Thyroid gland (tissue), 4 donors: ENCODE measurements at places on chromosomes 6 and 20. TPM values are rescaled to one million over a fixed set of nuclear protein-coding genes. Genes with fewer than 3 reads are reported as not detected.
A peak's percentile ranks its signal among the peaks of the same experiment; 100 is the strongest.

GRCh38 chr20:5073660-5074231 lies 46.0 kb downstream of the PCNA start:
- peak; percentile 49 for DNase-seq

The ZBP1 gene
- total RNA-seq = not detected

DNA sequence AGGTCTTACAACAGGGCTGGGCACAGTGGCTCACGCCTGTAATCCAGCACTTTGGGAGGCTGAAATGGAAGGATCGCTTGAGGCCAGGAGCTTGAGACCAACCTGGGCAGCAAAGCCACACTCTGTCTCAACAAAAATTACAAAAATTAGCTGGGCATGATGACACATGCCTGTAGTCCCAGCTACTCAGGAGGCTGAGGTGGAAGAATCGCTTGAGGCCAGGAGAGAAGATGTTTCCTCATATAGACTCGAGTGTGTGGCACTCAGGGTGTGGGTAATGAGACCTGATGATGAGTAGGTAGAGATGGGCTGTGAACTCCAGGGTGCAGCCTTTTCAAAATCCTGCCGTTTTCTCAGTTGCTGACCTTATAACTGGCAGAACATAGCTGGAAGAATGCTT lies 125.3 kb upstream of the FOXO3 start:
- no peak for DNase-seq

GRCh38 chr6:156691018-156691417 lies 86.2 kb upstream of the ARID1B start:
- DNase-seq = no peak

DNA sequence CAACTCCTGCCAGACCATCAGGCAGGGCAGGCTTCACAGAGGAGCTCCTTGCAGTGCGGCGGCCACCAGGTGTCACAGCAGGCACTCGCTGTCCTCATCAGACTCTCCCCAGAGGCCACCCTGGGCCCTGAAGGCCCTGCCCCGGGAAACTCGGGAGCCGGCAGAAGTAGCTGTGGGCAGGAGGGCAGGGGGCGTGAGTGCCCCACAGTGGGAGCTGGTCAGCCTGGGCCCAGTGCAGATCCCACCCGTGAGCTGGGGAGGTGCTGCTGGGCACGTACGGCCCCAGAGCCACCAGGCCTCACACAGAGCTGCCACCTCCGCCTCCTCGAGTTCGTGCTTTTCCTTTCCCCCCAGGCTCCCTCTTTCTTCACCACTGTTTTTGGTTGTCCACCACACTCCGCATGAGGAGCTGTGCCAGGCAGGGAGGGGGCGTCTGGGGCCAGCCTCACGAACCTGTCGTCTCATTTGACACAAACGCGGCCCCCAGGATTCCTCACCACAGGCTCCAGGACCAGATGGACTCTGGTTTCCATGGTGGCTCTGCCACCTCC lies 33.8 kb downstream of the FRMD1 start:
- DNase-seq = no peak

DNA sequence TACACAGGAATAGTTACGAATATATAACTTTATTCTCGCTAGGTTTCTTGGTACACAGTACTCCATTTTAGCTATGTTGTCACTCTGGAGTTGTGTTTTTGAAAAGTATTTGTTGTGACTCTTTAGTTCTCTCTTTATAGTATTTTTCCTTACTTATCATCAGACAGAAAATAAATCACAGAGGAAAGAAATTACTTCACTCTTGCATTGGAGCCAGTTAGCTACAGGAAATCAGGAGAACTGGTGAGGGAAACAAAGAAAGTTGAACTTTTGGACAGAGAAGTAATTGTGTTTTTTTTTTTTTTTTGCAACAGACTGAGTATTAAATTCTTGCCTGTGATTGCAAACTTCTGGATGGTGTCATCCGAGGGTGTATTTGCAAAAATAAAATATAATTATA lies 33.9 kb downstream of the DSE start:
- DNase-seq = no peak

DNA sequence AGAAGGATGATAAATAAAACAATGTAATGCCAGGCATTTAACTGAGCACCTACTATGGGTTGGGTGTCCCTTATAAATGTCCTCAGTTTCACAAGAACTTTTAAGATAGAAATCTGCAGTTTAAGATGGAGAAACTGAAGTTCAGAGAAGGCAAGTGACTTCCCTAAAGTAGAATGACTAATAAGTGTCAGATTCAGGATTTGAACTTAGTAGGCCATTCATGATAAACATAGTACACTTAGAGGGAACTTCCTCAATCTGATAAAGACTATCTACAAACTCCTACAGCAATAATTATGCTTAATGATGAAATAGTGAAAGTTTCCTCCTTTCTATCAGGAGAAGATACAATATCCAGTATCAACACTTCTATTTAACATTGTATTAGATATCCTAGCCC lies 43.9 kb downstream of the NCR2 start:
- DNase-seq = no peak

The TLDC2 gene
- total RNA-seq = 2.5 TPM

GRCh38 chr6:144878577-144878976 lies 593.4 kb downstream of the UTRN start:
- DNase-seq = no peak

The FKBP1C gene
- total RNA-seq = 0.40 TPM

DNA sequence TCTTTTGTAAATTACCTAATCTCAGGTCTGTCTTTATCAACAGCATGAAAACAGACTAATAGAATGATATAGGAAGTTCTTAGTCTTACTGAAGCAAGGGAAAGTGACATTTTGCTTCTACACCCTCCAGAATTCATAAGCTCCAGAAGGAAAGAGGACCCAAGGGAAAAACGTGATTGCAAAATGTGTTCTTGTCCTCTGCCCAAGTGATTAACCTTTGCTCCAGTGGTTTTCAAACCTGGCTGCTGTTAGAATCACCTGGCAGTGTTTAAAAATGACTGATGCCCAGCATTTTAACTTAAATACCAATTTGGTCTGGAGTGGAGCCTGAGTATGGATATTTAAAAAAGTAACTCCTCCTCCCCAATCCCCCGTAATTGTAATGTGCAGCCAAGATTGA lies 191.4 kb downstream of the SLC16A10 start:
- DNase-seq = no peak

DNA sequence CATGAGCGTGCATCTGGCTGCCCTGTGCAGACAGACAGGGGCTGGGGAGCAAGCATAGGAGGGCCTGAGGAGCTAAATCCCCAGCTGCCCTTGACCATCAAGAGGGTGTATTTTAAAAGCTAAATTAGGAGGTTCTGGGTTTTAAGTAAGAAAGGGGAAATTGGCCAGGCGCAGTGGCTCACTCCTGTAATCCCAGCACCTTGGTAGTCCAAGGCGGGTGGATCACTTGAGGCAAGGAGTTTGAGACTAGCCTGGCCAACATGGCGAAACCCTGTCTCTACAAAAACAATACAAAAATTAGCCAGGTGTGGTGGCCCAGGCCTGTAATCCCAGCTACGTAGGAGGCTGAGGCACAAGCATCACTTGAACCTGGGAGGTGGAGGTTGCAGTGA lies 27.8 kb downstream of the SERPINB6 start:
- DNase-seq = no peak

The TAGAP gene
- total RNA-seq = 3.7 TPM

- DNase-seq = no peak
Measured at GRCh38 chr6:91447530-91448254, 860.8 kb upstream of the MAP3K7 start.

GRCh38 chr6:156731396-156731795 lies 45.8 kb upstream of the ARID1B start:
- DNase-seq = no peak

DNA sequence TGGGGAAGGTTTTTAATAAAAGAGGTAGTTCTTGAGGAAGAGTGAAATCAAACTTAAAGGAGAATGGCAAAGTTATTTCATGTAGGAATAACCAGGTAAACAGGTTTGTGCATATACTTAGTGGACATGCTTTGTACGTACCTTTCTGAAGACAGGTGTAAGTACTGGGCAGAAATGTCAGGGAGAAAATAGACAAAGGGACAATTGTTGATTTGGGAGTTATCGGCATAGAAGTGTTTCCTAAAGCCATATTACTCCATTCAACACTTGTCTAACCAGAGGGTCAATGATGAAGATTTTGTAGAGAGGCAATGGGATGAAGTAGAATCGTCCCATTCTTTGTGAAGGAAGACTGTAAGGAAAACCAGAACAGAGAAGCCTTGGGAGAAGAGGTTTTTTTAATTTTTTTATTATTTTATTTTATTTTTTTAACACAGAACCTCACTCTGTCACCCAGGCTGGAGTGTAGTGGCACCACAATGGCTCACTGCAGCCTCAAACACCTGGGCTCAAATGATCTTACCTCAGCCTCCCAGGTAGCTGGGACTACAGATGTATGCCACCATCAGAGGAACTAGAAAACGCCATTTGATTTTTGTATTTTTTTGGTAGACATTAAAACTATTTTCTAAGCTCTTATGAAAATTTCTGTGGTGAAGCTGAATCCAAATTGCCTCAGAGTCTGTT lies 18.0 kb downstream of the SMAP1 start:
- DNase-seq = no peak

The KCNK5 gene
- total RNA-seq = 13.5 TPM

The ARFGEF3 gene
- 2.4 TPM for total RNA-seq

- DNase-seq = no peak
Measured at GRCh38 chr6:118758946-118759345, 107.6 kb upstream of the CEP85L start.

GRCh38 chr6:137661601-137662000 lies 167.4 kb upstream of the OLIG3 start:
- peak; percentile 45 for DNase-seq

GRCh38 chr6:18360188-18360587 lies 27.0 kb upstream of the RNF144B start:
- DNase-seq = no peak

The STX11 gene
- 26.1 TPM for total RNA-seq

The PPP1R14C gene
- 80.8 TPM for total RNA-seq

The TRIM10 gene
- not detected for total RNA-seq

The ZSCAN23 gene
- 8.2 TPM for total RNA-seq

DNA sequence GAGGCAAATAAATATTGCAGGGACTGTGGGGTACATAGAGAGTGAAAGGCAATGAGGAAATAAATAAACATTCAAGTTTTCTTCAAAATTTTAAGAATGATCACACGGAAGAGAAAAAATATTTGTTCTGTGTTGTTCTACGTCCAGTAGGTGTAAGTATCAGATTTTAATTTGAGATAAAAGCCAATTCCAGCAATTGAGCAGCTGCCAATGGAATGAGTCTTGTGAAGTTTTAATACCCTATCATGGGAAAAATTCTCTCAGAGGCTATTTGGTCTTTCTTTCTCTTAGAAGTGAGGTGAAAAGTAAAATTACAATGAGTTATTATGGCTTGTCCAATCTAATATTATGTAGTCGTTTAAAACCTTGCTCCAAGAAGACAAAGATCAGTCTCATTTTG lies 195.7 kb upstream of the CITED2 start:
- no peak for DNase-seq

DNA sequence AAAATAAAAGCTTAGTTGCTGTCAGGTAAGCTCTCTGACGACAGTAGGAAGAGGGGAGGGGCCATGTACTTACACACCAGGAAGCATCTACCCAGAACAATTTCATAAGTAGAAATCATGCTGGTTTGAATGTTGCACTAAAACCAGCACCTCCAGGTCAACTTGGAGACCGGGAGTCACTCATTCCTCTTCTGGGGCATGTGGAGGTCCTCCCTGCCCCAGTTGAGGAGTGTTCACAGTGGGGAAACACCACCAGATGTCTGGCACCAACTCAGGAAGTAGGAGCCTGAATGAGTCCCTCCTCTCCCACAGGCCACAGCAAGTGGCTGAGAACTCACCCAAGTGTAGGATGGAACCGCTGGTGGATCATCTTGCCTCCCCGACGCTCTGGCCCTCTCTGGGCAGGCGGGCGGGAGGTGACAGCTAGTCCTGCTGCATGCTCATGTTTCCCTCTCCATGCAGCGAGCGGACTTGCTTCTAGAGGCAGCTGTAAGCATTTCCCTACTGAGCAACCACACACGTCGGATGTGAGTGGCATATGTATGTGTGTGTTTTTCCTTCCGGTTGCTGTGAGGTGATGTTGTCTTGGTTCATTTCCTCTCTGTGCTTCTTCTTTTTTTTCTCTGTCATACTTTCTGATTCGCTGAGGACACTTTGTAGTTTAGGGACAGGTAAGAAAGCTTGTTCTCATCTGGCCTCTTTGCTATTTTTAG lies 149.5 kb upstream of the NEDD9 start:
- DNase-seq = peak; percentile 53

- no peak for DNase-seq
Measured at GRCh38 chr6:113304116-113304515, 553.0 kb upstream of the MARCKS start.

The PARD6B gene
- 18.1 TPM for total RNA-seq

The TBXT gene
- total RNA-seq = not detected

DNA sequence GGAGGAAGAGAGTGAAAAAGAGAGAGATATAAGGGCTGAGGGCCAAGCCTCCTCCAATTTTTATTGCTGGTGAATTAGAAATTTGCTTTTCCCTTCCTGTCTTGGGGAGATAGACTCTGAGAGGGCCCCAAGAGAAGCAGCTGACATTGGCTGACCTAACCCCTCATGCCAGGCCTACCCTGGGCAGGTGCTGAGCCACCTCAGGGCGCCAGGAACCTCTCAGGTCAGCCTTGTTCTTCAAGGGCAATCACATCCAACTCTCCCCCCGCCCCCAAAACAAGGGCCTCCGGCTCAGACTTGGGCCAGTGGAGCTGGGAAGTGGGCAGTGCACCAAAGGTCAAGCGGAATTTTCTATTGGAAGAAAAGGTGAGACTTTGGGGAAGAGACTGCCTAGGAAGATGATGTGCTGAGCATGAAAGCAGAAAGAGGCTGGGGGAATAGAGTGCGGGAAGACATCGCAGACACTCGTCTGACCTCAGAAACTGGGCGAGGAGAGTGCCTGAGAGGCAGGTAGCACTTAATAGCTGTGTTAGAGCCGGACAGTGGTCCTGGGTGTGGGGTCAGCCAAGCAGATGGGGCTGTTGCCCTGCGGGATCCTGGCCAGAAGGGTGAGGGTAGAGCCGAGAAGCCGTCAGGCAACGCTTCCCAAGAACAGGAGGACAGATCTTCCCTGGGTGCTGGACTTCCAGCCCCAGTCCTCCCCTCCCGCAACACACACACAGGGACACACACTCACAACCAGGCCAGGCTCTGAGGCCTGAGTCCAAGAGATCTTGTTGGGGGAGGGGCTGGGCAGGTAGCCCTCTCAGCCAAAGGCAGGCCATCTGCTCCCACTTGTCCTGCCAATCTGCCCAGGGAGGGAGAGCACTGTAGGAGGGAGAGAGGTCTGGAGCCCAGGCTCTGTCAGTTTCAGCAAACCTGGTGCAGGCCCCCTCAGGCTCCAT lies 3.7 kb upstream of the FASTKD5 start:
- peak; percentile 33 for DNase-seq
